Stimulated activated CD8-positive, alpha-beta memory T cell treated with anti-CD3 and anti-CD28 coated beads, Interleukin-2, amount 100 ng/mL, for 1 hour (primary cell): ENCODE measurements at places on chromosomes 4 and X.

GRCh38 chrX:106921637-106922036 is 1.4 kb downstream of the CLDN2 start:
- DNase-seq, result no peak

GRCh38 chr4:165207016-165207430 is 338 bp upstream of the KLHL2 start:
- DNase-seq, result no peak

DNA sequence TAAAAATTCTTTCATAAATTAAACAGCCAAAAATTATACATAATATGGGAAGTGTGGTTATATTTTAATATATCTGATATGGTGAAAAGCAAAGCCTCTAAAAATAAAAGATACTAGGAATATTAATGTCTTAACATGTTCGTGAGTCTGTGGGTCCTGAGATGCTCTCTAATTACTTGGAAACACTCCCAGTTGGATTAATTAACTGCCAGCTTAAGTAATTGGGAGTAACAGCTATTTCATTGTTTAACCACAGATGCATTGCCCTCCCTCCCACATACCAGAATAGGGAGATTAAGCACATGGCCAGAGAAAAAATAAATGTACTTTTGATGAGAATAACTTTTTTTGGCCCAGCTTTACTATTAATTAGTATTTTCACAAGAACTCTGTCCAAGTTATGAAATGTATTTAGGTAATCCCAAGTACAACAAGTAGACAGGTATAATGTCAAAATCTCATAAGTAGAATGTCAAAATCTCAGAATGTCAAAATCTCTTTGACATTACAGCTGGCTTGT is 79.7 kb downstream of the BTC start:
- no peak for DNase-seq

- DNase-seq, result no peak
Observed at GRCh38 chr4:154478128-154478527, 13.5 kb downstream of the DCHS2 start.

GRCh38 chr4:169774466-169775445 is 17.0 kb upstream of the HPF1 start:
- no peak for DNase-seq

DNA sequence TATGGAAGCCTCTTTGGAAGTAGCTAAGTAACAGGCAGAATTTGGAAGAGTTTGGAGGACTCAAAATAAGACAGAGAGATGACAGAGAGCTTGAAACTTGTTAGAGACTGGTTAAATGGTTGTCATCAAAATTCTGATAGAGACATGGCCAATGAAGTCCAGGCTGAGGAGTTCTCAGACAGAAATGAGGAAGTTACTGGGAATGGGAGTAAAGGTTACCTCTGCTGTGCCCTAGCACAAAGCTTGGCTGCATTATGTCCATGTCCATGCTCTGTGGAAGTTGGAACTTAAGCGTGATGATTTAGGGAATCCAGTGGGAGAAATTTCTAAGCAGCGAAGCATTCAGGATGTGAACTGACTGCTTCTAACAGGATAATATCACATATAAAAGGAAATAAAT is 146.2 kb upstream of the NDST4 start:
- DNase-seq, result no peak

- no peak for DNase-seq
Observed at GRCh38 chrX:133677123-133678063, 262.1 kb upstream of the GPC4 start.

- DNase-seq, result no peak
Observed at GRCh38 chr4:99828477-99828876, 11.8 kb downstream of the DAPP1 start.

GRCh38 chrX:153608806-153609205 is 9.9 kb upstream of the CCNQ start:
- no peak for DNase-seq

GRCh38 chr4:112916868-112917267 is 132.6 kb upstream of the ANK2 start:
- no peak for DNase-seq
